ENCODE measurements at places on chromosomes 5 and 9.

DNA sequence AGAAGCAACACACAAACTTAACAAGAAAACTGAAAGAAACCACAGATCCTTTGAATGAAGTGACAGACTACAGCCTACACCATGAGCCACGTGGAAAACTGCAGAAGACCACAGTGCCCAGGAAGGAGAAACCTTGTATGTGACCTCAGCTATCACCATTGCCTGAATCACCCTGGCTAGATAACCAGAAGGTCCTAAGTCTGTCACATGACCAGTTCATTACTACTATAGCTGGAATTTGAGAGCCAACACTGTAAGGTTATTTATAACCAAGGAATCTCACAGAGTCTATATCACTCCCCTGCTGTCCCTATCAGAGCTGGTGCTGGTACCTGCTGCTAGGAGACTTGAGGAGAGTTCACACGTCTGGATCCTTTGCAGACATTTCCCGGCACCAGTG is 90.3 kb upstream of the FBXL17 start:
- no peak for DNase-seq

GRCh38 chr9:23829580-23830475 is 3.8 kb upstream of the ELAVL2 start:
- DNase-seq, result no peak

GRCh38 chr5:109455598-109456096 is 45.9 kb upstream of the PJA2 start:
- no peak for DNase-seq

DNA sequence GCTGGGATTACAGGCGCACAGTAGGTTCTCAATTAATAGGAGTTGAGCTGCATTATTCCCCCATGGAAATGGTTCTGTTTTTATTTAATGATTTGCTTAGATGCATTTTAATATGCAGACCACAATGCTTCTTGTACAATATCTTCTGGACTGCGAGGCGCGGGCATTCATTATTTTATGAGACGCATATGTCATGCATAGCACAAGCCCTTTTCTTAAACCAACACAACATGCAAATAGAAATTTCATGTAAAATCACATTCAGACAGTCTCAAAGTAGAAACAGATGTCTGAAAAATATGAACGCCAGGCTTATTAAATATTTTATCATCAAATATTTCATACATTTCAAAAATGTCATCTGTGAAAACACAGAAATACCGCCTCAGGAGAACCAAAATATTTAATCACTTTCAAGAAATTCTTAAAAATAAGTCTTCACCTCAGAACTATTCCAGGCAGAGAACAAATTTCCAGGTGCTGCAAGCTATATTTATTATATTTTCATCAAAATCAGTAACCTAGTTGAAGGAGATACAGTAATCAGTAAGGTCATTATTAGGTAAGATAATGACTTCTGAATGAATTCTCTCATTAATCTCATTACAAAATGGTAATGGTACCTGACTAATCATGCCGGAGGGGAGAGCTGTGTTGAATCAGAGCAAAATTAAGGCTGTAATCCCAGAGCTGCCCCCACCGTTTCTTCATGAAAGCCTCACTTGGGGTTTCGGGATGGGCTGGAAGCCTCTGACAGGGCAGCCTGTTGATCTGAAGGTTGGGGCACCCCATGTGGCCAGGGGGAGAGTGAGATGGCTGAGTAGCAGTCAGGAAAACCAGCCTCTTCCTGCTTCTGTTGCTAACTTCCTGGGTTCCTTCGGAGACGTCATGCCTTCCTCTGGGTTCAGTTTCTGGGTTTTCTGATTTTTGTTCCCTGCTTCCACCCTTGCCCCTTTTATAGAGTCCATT is 133.9 kb upstream of the ZNF618 start:
- DNase-seq, result no peak

GRCh38 chr5:138492560-138493045 is 27.3 kb downstream of the EGR1 start:
- DNase-seq, result no peak

DNA sequence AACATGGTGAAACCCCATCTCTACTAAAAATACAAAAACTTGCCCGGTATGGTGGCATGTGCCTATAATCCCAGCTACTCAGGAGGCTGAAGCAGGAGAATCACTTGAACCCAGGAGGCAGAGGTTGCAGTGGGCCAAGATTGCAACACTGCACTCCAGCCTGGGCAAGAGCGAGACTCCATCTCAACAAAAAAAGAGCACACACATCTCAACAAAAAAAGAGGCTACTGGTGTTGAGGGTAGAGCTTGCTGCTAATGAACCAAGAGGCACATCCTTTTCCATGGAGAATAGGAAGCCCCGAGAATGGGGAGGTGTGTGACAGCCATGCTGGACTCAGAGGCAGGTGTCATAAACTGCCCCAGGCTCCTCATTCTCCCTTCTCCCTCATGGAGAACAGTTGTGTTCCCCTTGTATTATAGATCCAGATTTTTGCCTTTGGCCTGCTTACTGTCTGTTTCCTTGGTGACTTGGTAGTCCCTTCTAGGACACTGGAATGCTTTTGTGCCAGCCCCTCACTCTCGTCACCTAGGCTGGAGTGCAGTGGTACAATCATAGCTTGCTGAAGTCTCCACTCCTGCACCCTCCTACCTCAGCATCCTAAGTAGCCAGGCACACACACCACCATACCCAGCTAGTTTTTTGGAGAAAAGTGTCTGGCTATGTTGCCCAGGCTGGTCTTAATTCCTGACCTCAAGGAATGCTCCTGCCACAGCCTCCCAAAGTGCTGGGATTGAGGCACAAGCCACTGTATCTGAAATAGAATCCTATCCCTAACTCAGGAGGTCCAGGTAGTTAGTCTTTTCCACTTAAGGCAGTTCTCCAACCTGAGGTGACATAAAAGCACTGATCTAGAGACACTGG is 5.1 kb downstream of the RPL12 start:
- DNase-seq, result no peak

DNA sequence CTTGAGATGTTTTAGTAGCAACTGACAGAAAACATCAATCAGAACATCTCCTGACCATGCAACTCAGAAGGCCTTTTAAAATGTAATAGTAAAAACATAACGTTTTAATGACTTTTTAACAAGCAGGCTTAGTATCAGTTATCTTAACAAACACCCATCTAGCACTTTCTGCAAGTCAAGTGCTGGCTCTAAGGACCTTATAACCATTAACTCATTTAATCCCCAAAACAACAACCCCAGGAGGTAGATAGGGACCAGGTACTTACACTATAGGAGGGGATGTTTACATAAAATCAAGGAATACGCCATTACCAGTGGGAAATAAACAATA is 41.8 kb downstream of the ROR2 start:
- no peak for DNase-seq

- no peak for DNase-seq
Measured at GRCh38 chr9:124066783-124067577, 55.4 kb downstream of the LHX2 start.

DNA sequence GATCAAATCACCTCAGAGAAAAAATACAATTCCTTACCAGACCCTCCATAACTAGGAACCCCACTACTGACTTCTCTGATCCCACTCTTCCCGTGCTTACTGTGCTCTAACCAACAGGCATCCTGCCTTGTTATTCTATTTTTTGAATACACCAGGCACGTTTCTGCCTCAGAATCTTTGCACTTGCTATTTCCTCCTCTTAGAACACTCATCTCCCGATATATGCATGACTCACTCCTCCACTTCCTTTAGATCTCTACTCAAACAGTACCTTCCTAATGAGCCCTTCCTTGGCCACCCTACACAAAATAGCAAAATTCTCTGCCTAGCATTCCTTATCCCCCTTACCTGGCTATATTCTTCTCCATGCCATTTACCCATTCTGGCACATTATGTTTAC is 43.9 kb downstream of the MAPKAP1 start:
- no peak for DNase-seq

DNA sequence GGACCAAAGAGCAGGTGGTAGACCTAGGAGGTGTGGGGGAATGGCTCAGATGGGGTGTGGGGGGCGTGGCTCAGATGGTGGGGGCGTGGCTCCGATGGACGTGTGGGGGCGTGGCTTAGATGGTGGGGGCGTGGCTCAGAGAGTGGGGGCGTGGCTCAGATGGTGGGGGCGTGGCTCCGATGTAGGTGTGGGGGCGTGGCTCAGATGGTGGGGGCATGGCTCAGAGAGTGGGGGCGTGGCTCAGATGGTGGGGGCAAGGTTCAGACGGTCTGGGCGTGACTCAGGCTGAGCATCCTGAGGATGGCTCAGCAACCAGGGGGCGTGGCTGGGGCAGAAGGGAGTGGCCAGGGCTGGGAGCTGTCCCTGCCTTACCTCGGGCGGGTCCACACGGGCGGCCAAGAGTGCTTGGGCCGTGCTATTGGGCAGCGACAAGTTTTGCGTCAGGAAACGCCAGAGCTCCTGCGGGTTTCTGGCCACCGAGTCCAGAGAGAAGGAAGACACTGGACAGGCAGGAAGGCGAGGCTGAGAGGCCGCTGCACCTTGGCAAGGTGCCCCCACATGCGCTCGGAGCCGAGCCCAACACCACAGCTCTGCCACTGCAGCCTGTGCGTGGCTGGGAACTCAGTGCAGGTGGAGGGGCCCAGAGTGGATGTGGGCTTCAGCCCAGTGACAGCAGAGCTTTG is 5.9 kb downstream of the ABCA2 start:
- peak; percentile 79 for DNase-seq

DNA sequence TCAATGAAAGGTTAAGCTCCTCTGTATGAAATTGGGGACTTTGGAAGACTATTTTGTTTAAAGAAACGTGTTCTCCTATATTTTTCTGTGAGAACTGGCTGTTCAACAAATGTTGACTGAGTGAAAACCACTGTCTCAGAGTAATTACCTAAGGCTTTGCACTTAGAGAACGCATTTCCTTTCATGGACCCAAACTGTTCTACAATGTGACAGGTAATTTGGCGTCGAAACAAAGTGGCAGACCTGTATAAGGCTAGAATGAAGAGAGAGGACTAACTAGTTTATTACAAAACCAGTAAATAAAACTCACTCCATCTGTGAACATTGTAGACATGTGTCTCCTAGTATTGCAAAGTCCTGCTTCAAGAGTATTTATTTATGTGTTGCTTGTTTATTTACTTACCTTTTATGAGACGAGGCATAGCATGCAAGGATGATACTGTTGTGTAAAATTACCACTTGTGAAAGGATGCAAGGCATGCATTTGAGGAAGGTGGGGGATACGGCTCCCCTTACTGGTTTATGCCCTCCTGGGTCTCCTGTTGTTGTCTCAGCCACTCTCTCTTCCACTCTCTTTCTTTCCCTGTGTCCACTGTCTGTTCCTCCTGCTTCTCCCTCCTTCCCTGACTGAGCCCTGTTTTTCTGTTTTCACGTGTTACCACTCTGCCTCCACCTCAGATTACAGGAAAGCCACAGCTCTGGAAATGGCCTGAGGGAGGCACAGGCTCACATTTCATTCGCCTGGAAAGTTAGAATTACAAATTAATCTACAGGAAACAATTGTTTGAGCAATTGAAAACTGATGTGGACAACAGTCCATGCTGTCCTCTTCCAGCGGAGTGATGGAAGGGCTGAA is 444.0 kb upstream of the ZNF608 start:
- DNase-seq, result no peak

DNA sequence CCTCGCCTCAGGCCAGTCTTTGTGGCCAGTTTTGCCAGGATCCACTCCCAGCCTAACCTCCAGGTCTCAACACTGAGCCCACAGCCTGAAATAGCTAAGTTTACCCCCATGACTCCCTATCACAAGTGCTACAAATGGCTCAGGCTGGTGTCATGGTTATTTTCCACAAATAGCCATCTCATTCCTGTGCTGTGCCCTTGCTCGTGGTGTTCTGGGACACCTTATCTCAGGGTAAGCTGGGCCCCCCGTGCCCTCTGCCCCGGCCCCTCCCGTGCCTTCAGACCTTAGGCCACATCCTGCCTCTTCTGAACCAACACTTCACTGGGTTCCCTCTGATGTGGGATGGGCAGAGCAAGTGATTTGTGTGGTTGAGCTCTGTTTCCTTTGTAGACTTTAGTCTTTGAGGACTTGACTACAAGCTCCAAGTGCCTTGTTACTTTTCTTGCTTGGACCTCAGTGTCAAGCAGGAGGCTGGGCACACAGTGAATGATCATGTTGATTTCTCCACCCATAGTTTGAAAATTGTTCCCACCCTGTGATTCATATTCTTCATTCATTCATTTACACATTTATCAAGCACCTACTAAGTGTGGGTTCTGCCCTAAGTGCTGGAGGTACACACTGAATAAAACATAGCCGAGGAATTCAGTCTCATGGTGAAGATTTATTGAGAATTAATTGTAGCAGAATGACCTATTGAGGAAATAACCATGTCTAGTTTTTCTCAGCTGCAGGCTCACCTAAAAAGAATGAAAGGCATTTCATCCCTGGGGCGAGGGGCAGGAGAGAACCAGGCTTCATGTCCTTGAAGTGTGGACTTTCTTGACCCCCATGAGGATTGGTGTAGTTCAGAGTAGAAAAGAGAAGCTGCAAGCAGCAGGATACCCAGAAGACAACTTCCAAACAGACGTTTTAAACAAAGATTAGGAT is 84.5 kb upstream of the CTNNA1 start:
- DNase-seq, result no peak

DNA sequence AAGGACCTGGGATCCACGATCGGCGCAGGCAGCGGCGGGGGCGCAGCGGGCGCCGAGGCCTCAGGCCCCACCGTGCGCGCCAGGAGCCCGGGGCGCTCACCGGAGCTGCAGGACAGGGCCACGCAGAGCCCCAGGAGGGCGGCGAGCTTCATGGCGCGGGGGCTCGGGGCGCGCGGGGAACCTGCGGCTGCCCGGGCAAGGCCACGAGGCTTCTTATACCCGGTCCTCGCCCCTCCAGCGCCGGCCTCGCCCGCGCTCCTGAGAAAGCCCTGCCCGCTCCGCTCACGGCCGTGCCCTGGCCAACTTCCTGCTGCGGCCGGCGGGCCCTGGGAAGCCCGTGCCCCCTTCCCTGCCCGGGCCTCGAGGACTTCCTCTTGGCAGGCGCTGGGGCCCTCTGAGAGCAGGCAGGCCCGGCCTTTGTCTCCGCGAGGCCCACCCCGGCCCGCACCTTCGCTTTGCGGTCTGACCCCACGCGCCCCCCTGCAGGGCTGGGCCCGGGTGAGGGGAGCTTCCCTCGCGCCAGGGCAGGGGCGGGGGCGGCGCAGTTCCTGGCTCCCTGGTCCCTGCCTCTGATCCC is at the start of gene SCGB3A1:
SCGB3A1 (minus strand) TSS at position 189 of the 577 bp plus-strand sequence; CDS start at position 152, 37 bp downstream.
- DNase-seq, result no peak

GRCh38 chr9:129026442-129027223 is 1.5 kb downstream of the SH3GLB2 start:
- DNase-seq, result no peak

DNA sequence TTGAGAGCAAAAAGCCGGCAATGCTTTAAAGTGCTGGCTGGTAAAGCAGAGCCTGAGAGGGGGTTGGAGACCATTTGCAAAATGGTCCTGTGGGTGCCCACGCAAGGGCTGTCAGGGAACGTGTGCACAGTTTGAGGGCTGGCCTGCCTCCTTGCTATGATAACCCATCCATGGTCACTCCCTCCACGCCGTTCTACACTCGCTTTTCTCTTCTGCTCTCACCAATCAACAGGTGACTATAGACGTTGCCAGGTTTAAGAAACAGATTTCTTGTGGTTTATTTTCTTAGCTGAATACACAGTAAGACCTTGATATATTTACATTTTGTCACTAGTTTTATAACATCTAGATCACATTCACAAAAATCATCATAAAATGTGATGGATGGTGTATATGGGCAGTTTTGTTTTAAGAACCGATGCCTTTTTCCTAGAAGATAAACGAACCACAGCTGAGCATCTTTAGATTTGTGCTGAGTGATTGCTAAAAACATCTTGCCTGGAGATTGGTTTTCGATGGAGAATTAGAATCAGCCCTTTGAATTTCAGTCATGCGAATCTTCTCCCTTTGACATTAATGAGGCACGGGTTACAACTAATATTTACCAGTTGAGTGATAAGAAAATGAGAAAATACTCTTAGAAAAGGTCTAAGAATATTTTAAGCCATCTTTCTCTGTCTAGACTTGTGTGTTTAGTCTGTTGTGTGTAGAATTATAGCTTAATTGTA is 13.9 kb downstream of the MAP1B start:
- DNase-seq, result no peak

Data from stimulated activated CD4-positive, alpha-beta T cell treated with anti-CD3 and anti-CD28 coated beads, Interleukin-15, amount 100 ng/mL, for 48 hours (primary cell).